Tibial nerve (tissue), 4 donors: ENCODE measurements at places on chromosomes 12 and 14. TPM values are rescaled to one million over a fixed set of nuclear protein-coding genes. Genes with fewer than 3 reads are reported as not detected.

The LALBA gene
- total RNA-seq = not detected

The MYF6 gene
- total RNA-seq = not detected

DNA sequence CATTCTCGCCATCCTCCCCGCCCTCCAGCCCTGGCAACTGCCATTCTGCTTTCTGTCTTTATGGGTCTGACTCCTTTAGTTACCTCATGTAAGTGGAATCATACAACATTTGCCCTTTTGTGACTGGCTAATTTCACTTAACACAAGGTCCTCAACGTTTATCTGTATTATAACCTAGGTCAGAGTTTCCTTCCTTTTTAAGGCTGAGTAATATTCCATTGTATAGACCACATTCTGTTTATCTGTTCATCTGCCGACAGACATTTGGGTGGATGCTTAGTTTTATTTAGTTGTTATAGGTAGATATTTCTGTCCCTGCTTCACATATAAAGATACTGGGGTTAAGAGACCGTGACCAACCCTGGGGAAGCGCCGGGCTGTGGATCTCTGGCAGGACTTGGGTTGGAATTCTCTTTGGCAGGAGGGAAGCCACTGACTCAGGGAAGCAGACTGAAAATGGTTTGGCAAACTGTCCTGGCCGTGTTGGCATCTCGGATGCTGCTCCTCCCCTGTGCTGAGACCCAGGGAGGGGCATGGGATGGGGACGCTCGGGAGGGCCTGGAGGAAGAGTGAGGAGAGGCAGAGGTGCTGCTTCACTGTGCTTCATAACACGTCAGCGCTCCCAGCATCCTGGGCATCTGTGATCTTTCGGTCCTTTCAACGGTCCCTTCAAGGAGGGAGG is 38.9 kb downstream of the TEAD4 start:
- no peak overlapping the region for H3K27ac ChIP-seq
- H3K4me1 ChIP-seq = no peaks in the 10 kb centered on the region
- no peak for DNase-seq
- H3K36me3 ChIP-seq = no peaks in the 10 kb centered on the region
- no peak overlapping the region for H3K4me3 ChIP-seq

- H3K36me3 ChIP-seq = no peaks in the 10 kb centered on the region
- H3K27ac ChIP-seq = no peak overlapping the region
- no peak overlapping the region for H3K4me3 ChIP-seq
- H3K27me3 ChIP-seq = no peaks in the 10 kb centered on the region
- no peaks in the 10 kb centered on the region for H3K4me1 ChIP-seq
- no peak for DNase-seq
These were observed 343.4 kb downstream of the DPF3 start for GRCh38 chr14:72550513-72550912.

DNA sequence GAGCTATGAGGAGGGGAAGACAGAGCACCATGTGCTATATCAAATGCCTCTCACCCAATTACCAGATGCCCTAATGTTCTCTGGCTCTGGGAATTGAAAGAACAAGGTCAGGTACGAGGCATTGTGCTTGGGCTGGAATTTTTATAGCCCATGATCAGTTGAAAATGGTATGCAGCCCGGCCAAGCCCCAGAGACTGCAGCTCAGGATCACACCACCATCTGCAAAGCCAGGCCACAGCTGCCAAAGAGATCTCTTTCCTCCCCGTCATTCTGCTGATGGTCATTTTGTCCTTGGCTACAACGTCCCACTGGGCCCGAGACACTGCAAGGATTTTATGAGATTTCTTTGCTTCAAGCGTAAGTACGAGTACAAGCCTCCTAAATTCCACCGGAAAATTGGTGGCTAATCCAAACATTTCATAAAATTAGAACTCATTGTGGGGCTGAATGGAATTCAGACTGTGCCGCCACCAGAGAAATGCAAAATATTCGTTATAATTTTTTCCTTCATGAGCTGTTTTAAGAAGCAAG is 15.1 kb downstream of the NUAK1 start:
- no peaks in the 10 kb centered on the region for H3K36me3 ChIP-seq
- peak overlapping the region; percentile 25 for H3K4me3 ChIP-seq
- DNase-seq = peak; percentile 61
- H3K27ac ChIP-seq = peak overlapping the region; percentile 60
- no peaks in the 10 kb centered on the region for H3K4me1 ChIP-seq
- no peaks in the 10 kb centered on the region for H3K27me3 ChIP-seq

- no peaks in the 10 kb centered on the region for H3K36me3 ChIP-seq
- H3K27ac ChIP-seq = no peak overlapping the region
- DNase-seq = no peak
- no peaks in the 10 kb centered on the region for H3K27me3 ChIP-seq
- H3K4me1 ChIP-seq = no peaks in the 10 kb centered on the region
These were observed 210.4 kb upstream of the FAR2 start for GRCh38 chr12:28938581-28939235.

DNA sequence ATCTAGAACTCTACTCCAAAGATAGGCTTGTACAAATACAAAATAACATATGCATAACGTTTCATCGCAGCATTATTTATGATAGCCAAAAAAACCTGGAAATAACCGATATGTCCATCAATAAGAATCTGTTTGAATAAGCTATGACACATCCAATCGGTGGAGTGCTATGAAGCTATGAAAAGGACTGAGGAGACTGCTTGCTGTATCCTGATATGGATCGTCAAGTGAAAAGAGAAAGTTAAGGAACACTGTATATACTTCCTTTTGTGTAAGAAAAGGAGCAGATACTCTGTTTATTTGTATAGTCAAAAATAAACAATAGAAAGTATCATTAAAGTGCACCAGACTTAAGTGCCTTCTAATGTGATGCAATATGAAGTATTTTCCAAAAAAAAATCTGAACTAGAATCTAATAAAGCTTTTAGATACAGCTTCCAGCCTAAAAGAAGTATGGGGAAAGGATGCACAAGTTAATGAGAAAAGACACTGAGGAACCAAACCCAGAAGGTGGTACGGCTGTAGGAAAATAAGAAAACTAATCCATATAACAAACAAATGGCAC is 645 bp upstream of the KLHDC1 start:
- DNase-seq = no peak
- H3K27ac ChIP-seq = peak overlapping the region; percentile 87
- H3K4me3 ChIP-seq = peak overlapping the region; percentile 94
- no peaks in the 10 kb centered on the region for H3K4me1 ChIP-seq

GRCh38 chr14:66403183-66403582 is 83.0 kb upstream of the CCDC196 start:
- H3K36me3 ChIP-seq = no peaks in the 10 kb centered on the region
- no peak overlapping the region for H3K27ac ChIP-seq
- H3K4me3 ChIP-seq = no peak overlapping the region
- no peaks in the 10 kb centered on the region for H3K27me3 ChIP-seq
- H3K4me1 ChIP-seq = peaks cover 6% of the 10 kb centered on the region
- DNase-seq = no peak

- H3K4me1 ChIP-seq = no peaks in the 10 kb centered on the region
- DNase-seq = no peak
- H3K27ac ChIP-seq = no peak overlapping the region
- H3K4me3 ChIP-seq = no peak overlapping the region
These were observed 62.6 kb upstream of the AEBP2 start for GRCh38 chr12:19376691-19377090.

GRCh38 chr14:49946320-49947141 is 53.6 kb downstream of the ARF6 start:
- no peak for DNase-seq
- peak overlapping the region; percentile 7 for H3K27ac ChIP-seq
- no peaks in the 10 kb centered on the region for H3K36me3 ChIP-seq
- H3K27me3 ChIP-seq = no peaks in the 10 kb centered on the region
- H3K4me1 ChIP-seq = no peaks in the 10 kb centered on the region

DNA sequence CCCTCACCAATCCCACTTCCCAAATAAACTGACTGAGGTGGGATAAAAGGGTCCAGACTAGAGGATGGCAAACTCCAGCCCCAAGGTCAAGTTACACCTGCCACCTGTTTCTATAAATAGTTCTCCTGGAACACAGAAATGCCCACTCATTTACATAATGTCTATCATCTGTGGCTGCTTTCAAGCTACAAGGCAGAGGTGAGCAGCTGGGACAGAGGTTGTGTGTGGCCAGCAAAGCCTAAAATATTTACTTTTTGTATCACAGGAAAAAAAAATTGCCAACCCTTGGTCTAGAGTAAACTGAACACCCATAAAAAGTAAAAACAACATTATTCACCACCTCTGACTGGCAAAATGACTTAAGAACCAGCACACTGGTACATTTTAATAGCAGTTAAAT is 269.4 kb downstream of the RGS6 start:
- H3K36me3 ChIP-seq = no peaks in the 10 kb centered on the region
- no peak overlapping the region for H3K4me3 ChIP-seq
- no peaks in the 10 kb centered on the region for H3K27me3 ChIP-seq
- no peak for DNase-seq
- no peaks in the 10 kb centered on the region for H3K4me1 ChIP-seq
